ENCODE measurements at places on chromosomes 3 and 15.
A peak's percentile ranks its signal among the peaks of the same experiment; 100 is the strongest.

- no peak for DNase-seq
Measured at GRCh38 chr3:194494951-194495374, 8.2 kb upstream of the ATP13A3 start.

- DNase-seq: peak; percentile 30
Measured at GRCh38 chr3:190718097-190718496, 144.4 kb downstream of the GMNC start.

GRCh38 chr15:62359416-62359815, 194.3 kb upstream of the C2CD4B start:
- DNase-seq: no peak

GRCh38 chr15:73869216-73869995, 4.0 kb upstream of the TBC1D21 start:
- DNase-seq: no peak

- DNase-seq: no peak
Measured at GRCh38 chr15:70013656-70014313, 83.9 kb downstream of the TLE3 start.

- peak; percentile 12 for DNase-seq
Measured at GRCh38 chr15:70093481-70094319, 4.0 kb downstream of the TLE3 start.

- DNase-seq: no peak
Measured at GRCh38 chr3:169143506-169143905, 520.0 kb downstream of the MECOM start.

GRCh38 chr15:69272891-69273290, 25.8 kb upstream of the PAQR5 start:
- DNase-seq: no peak

- no peak for DNase-seq
Measured at GRCh38 chr3:129840707-129841360, 52.7 kb downstream of the TMCC1 start.

GRCh38 chr3:184757022-184757651, 45.3 kb upstream of the MAGEF1 start:
- DNase-seq: peak; percentile 77

GRCh38 chr3:56980798-56981390, 79.6 kb upstream of the SPATA12 start:
- peak; percentile 97 for DNase-seq

GRCh38 chr3:128787256-128788253, 61.6 kb downstream of the RAB7A start:
- peak; percentile 83 for DNase-seq

DNA sequence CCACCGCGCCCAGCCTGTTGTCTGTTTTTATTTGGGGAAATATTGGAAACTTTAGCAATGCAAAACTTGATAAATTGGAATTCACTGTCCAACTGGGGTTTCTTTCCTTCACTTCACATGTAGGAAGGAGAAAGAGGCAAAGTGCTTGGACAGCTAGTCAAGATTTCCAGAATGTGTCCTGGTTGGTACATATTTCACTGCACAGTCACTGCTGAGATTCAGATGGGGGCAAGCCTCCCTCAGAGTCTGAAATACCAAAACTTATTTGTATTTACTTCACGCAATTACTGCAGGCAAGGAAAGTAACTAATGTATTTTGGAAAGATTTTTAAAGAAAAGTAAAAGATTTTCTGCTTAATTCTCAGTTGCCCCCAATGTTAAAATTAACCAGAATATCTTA, 21.0 kb downstream of the LRRC31 start:
- DNase-seq: no peak

DNA sequence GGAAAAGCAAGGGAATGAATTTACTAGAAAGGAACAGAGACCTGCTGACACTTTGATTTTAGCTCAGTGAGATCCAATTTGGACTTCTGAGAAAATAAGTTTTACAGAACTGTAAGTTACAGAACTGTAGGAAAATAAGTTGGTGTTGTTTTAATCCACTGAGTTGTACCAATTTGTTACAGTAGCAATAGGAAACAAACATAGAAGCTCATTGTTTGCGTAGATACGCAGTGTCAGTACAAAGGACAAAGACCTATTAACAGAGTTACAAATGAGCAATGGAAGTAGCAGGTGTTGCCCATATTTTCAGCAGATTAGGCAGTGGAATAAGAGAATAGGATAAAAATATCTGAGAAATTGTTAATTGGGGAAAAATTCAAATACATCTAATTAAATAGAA, 385.8 kb upstream of the CNTN6 start:
- no peak for DNase-seq

DNA sequence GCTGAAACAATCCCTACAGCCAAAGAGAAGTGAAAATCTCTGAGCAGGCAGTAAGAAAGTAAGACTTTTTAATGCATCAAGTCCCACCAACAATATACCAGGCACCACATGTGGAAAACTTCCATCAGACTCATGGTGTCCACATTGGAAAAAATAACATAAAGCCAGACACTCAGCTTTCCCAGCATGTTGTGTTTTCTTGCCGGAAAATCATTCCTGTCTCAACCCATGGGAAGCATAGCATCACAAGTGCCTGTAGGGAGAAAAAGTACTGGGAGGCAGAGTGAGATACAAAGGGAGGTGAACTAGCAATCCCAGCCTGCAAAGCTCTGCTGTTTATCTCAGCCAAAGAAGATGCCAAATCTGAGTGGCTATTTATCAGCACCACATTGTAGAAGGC, 868.9 kb downstream of the SI start:
- no peak for DNase-seq

DNA sequence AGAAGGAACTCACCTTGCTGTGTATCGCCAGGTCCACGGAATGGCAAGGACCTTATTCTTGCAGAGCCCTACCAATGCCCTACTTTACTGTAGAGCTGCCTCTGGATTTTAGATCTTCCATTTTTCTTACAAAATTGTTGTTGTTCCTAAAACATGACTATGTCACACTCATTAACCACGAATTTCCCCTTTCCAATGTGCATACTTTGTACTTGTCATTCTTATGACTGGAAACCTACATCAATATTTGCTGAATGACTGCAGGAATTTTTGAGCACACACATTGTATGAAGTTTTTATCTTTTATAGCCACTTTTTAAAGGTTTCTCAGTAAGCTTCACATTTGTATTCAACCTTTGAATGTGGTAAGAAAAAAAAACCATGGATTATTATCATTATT, 35.9 kb upstream of the CMSS1 start:
- peak; percentile 63 for DNase-seq

DNA sequence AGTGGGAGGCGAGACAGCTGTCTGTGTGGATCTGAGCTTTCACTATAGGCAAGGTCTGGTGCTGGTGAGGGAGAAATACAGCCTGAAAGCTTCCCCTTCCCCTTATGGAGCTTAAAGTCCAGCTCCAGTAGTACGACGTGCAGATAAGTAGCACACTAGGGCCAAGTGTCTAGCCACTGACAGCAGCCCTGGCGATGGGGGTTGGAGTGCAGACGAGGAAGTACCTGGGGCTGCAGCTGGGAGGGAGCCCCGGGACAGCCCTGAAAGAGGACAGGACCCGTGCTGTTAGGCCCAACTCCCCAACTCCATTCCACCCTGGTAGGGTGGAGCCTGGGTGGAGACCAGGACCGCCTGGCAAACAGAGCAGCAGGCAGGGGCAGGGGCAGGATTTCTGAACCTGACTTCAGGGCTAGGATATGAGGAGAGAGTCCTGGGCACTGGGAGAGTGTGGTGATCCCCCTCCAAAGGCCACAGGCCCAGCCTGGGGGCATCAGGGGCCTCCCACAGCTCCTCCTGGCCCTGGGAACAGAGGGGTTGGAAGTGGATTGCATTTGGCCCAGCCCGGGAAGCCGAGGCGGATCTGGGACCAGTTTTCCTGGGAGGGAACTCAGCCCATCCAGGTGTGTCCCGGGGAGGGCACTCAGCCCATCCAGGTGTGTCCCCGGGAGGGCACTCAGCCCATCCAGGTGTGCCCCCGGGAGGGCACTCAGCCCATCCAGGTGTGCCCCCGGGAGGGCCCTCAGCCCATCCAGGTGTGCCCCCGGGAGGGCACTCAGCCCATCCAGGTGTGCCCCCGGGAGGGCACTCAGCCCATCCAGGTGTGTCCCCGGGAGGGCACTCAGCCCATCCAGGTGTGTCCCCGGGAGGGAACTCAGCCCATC, 42.8 kb downstream of the BDH1 start:
- DNase-seq: no peak

- DNase-seq: no peak
Measured at GRCh38 chr15:95286352-95286880, 1044.1 kb upstream of the NR2F2 start.

DNA sequence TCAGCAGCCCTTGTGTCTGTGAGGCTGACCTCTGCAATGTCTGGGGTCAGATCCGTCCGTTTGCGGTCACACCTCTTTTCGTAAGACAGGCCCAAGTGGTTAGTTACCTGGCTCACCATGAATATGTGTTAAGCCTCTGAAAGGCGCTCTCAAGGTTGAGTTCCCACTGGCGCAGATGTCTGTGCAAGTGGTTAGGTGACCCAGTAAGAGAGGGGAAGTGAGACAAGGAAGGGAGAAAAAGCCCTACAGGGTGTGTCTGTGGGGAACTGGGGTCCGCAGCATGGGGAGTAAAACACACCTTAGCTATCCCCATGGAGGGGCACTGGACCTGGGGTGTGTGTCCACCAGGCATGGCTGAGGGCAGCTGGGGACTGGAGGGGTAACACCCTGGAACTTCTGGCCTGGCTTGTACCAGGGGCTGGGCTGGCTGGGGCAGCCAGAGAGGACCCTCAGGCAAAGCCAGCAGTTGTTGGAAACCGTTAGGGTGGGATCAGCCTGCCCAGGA, 391.6 kb upstream of the PROK2 start:
- DNase-seq: no peak

GRCh38 chr3:13420831-13421765, 976 bp upstream of the NUP210 start:
- no peak for DNase-seq

GRCh38 chr15:85063522-85064079, 81.9 kb downstream of the PDE8A start:
- DNase-seq: no peak

GRCh38 chr3:15633159-15633558, 31.6 kb downstream of the BTD start:
- no peak for DNase-seq

GRCh38 chr3:181210275-181210674, 220.7 kb upstream of the DNAJC19 start:
- DNase-seq: peak; percentile 13

DNA sequence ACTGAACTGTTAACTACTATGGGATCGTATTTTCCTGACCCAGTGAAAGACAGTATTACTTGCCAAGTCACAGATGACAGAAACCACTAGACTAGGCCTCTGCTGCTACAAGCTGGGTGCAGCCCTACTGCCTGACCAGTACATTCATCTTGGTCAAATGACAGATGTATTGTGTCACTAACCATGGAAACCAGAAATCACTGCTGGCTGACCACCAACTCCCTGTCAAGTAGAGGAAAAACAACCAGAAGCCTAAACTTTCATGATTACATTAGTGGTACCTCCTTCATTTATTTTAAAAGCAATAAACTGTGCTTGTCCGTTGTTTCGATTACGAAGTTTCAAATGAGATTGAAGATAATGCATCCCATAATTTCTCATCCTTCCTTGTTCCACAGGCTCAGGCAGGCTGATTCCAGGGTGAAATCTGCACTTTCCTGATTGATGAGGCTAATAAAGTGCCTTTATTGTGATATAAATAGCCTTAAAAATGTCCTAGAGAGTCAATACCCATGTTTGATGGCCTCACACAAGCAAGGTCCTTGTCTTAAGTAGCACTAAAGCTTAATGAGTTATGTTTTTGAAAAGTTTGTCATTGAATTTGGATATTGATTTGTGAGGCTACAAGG, 309.7 kb downstream of the LSAMP start:
- DNase-seq: peak; percentile 70

All from HCEC 1CT (cell line).